ENCODE measurements at places on chromosomes 3 and 15. TPM values are rescaled to one million over a fixed set of nuclear protein-coding genes. Genes with fewer than 3 reads are reported as not detected.

GRCh38 chr3:140128631-140129030 is 193.6 kb downstream of the CLSTN2 start:
- DNase-seq, result no peak

GRCh38 chr3:195095035-195095703 is 175.8 kb downstream of the XXYLT1 start:
- no peak for DNase-seq

- peak; percentile 86 for DNase-seq
Observed at GRCh38 chr15:34366271-34367065, 528 bp downstream of the LPCAT4 start.

DNA sequence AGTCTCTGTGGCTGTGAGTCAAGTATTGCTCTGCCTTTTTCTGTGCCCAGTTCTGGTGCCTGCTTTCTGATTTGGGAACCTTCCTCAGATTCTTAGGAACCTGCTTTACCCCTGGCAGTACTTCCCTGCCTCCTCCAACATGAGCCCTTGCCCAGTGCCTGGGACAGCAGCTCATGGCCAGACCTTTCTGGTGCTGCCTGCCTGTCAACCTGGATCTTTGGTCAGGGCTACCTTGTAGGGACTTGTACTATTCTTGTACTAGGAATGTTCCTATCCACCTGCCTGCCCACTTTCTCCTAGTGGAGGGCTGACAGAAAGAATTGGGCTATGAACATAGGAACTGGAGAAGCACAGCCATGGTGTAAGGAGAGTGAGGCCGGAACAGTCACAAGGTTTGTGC is 28.8 kb upstream of the EPHB1 start:
- DNase-seq, result no peak

- DNase-seq, result no peak
Observed at GRCh38 chr3:171334465-171334811, 125.8 kb downstream of the TNIK start.

GRCh38 chr3:56522374-56522773 is 34.6 kb upstream of the CCDC66 start:
- DNase-seq, result no peak

GRCh38 chr15:64024172-64025050 is 21.9 kb downstream of the DAPK2 start:
- DNase-seq, result no peak

DNA sequence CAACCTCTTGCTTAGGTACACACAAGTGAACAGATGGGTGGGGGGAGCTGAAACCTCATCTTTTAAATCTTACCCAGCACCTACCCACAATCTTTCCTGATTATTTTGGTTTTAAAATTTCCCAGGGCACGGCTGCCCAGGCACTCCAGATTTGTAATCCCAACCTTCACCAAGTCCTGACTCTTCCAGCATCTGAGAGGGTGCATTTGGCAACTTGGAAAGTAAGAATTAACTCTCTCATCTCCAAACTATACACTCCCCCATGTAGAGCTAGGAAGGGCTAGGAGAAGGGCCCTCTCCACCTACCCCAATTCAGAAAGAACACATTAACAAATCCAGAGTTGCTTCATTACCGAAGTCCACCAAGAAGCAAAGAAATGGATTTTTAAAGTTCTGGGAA is 41.7 kb upstream of the PRICKLE2 start:
- DNase-seq, result no peak

DNA sequence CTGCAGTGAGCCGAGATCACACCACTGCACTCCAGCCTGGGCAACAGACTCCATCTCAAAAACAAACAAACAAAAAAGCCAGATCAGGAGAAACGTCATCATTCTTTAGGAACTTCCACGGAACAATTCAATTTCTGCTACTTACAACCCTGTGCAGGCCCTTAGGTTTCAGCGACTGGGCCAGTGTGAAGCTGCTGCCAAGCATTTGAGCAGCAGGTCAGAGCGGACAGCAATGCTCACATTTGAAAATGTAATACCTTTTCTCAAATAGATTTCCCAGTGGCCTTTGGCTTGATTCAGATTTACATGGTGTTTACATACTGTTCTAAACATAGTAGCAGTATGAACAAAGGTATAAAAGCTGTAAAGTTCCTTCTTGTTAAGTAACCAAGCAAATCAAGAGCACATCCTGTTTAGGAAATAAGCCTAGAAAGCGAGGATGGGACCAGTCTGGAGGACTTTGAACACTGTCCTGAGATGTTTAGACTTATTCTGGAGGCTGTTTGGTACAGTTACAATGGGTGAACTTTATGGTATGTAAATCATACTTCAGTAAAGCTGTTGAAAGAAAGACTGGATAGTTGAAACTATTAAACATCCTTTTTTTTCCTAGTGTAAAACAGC is 141.2 kb downstream of the HCN4 start:
- DNase-seq, result no peak

TMOD2 gene
- total RNA-seq, result 57.1 TPM

SLC28A1 gene
- 0.20 TPM for total RNA-seq

DNASE1L3 gene
- 3.7 TPM for total RNA-seq

GOLGA6L1 gene
- total RNA-seq, result not detected

PPP2R3A gene
- 19.3 TPM for total RNA-seq

MAGI1 gene
- 41.5 TPM for total RNA-seq

FAM174B gene
- total RNA-seq, result 23.5 TPM

GRK7 gene
- total RNA-seq, result 0.22 TPM

CYP1A2 gene
- not detected for total RNA-seq

SLC22A13 gene
- 0.50 TPM for total RNA-seq

Measured in spinal cord (tissue), 10 donors.